ENCODE measurements at places on chromosomes 5 and 9.

- DNase-seq = no peak
These were observed 1.4 kb upstream of the IPPK start for GRCh38 chr9:92671323-92671722.

GRCh38 chr5:161167016-161167767 is 315.2 kb upstream of the ATP10B start:
- DNase-seq = no peak

DNA sequence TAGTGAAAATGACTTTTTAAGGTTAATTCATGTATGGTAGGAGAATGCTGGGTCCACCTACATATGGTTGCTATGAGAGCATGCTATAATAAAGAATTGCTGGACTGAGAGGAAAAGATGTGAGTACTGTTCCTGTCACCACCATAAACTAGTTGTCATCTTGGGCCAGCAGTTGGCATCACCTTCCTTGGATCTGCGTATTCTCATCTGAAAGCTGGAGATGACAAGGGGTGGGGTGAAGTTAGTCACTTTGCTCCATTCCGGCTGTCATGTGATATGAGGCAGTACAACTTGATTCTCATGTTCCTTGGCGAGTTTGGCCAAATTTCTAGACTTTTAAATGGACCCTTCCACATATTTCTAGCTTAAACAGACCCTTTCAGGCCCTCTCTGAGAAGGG is 33.3 kb downstream of the PIP5K1B start:
- no peak for DNase-seq

DNA sequence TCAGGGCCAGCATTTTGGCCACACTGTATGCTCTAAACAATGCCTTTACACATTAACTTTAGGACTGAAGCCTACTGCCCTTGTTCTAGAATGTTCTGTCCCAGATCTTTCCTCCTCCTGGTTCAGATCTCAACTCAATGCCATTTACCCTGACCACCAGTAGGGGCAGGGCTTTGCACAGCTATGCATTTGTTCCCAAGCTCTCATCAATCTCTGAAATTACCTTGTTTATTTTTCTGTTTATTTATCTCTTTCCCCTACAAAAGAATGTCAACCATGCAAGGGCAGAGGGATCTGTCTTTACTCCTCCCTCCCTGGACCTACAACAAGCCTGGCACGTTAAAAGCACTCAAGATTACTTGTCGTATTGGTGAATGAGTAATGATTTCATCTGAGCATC is 612.9 kb downstream of the BNC2 start:
- DNase-seq = no peak

GRCh38 chr5:141811287-141812155 is 66.7 kb downstream of the PCDH1 start:
- DNase-seq = peak; percentile 59

DNA sequence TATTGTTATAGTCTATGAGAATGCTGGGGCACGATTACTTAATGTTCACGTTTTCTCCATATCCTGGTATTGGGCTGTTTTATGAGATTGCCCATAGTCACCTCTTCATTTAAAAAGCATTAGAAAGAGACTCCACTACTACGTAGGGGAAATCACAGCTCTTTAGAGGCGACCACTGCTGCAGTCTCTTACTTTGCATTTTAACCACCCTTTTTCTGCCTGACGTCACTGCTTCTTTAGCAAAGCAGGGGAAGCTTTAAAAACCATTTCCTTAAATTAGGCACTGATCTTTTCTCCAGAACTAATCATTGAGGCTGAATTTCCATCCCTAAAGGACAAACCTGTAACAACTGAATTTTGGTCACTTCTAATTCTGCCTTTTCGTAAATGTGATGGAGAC is 38.9 kb downstream of the ZNF608 start:
- no peak for DNase-seq
